NCI-H2081 treated with DMSO at 0.1 percent for 48 hours (cell line): ENCODE measurements at places on chromosomes 1 and 21.

DNA sequence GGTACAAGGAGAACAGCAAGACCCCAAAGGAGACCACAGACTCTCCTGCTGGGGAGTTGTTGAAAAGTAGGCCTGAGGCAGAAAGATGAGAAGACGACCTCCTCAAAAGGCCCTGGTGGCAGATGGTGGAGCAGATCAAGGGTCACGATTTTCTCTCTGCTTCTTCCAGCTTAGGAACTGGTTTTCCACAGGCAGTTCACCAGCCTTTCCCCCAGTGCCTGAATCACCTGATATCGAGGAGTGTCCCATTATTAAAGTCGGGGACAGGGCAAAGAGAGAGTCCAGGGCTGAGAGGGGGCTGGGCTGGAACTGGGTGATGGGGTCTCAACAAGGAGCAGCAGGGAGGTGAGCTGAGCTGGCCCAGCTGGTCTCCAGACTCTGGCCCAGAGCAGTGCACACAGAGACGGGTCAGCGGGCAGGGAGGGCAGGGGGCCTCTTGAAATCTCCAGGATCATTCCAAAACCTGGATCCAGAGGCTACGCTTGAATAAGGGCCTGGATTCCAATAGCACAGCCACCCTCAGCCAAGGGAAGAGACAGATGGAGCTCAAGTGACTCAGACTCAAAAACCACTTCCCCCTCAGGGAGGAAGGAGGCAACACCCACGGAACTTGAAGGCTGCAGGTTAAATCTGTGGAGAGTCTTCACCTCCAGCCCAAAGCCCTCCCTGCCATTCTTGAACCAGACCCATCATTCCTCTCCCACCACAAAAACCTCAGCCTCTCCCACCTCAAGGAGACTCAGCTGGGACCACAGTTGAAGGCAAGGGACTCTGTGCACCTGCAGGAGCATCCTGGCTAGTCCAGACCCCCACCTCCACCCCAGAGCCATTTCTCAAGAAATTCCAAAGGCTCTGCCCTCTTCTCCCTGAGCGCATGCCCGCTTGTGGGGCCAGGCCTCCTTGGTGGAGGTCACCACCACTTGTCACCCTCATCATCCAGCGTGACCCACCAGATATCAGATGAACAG lies at the start of gene S100A5:
Gene S100A5, minus strand, starts transcription at position 541 of the 968 bp plus-strand sequence. CDS start 743 bp downstream, outside the sequence.
- DNase-seq, result no peak

DNA sequence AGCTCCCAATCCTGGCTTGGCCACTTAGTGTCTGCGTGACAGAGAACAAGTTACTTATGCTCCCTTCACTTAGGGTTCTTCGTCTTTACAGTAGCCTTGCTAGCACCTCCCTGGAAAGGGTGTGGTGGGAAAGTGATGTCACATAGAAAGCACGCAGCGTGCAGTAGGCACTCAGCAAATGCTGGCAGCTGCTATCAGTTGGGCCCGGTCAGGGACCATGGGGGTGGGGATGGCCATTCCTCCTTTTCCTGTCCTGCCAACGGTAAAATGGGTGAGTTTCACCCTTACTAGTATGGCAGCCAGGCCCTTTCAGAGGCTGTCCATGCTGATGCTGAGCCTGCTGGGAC lies 6.2 kb upstream of the KCNA10 start:
- DNase-seq, result no peak

DNA sequence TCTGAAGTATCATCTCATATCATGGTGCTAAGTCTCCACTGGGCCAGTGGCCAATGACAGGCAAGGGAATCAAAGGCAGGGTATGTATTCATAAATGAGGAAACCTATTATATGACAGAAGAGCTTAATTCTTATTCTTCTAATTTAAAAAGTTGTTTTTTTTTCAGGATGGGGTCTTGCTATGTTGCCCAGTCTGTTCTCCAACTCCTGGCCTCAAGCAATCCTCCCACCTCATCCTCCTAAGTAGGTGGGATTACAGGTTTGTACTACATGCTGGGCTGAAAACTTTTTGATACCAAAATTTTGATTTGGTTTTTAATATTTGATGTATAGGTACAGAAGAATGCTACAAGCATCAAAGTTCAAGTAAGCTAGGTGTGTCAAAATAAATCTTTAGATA lies 35.0 kb downstream of the ATP8B2 start:
- DNase-seq, result no peak

DNA sequence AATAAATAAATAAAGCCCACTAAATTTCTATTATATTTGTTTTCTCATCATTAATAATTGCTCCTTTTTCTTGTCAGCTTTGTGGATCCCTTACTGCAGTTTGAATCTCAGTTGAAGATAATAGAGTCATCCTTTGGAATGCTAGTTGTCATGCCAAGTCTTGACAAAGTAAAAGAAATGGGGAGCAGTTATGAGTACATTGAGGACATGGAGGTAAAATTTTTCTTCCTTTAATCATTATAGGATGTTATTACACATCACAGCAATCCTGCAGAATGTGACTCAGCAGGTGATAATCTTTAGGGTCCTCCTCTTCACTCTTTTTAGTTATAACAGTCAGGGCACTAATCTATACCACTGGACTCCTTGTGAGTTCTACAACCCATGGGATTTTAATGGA lies 24.1 kb downstream of the MROH9 start:
- no peak for DNase-seq

GRCh38 chr21:38166173-38166535 lies 90.6 kb upstream of the KCNJ15 start:
- DNase-seq, result no peak

DNA sequence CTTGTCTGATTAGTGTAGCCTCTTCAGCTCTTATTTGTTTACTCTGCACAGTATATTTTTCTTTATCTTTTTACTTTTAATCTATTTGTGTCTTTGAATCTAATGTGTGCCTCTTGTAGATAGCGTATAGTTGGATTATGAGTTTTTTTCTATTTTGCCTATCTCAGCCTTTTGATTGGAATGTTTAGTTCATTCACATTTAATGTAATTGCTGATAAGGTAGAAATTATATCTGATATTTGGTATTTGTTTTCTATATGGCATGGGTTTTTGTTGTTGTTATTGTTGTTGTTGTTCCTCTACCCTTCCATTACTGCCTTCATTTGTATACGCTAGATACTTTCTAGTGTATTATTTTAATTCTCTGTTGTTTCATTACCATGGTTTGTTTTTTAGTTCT lies 131.7 kb upstream of the GRIK3 start:
- DNase-seq, result no peak

GRCh38 chr1:165717918-165718515 lies 19.7 kb upstream of the ALDH9A1 start:
- DNase-seq, result no peak

GRCh38 chr1:239952348-239953308 lies 139.1 kb upstream of the FMN2 start:
- DNase-seq, result no peak

- no peak for DNase-seq
Measured at GRCh38 chr21:36705679-36706481, 7.0 kb downstream of the SIM2 start.

DNA sequence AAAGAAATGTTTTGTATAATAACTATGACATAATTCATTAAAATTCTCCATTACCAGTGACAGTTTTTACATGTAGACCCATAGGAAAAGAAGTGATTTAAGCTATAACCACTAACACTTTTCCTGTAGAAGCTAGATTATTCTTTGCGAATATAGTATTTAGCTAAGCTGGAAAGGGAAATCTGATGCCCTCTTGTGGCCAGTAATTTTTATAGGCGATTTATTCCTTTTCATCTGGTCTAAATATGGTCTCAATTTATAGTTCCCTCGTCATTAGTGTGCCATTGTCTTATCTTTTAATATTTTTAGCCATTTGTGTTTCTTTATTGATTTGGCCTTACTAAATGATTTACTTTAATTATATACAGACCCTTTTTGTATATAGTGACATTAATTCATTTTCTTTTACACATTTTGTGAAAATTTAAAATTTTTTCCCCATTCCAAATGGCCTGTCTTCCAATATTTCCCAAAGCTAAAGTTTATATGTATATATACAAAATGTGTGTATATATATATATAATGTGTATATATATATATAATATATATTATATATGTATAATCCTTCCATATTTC lies 26.7 kb downstream of the BTG3 start:
- no peak for DNase-seq

DNA sequence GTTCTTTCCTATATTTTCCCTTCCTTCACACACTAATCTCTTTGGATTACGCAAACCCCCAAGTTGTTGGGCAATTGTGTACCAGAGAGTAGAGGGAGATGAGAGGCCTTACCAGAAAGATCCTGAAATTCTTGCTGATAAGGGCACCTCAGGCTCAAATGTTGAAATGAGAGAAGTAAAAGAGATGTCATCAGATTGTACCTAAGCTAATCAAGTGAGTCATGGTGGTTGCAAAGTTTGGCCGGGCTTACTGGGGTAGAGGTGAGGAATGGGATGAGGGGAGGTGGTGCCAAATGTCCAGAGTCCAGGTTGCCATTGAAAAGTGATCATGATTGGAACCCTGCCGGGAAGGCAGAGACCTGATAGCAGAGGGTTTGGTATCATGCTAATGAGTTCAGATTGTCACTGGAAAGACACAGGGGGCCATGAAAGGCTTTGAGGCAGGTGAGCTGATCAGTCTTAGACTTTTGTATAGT lies 43.1 kb downstream of the OPTC start:
- no peak for DNase-seq

GRCh38 chr1:177471244-177471643 lies 300.5 kb downstream of the BRINP2 start:
- no peak for DNase-seq

DNA sequence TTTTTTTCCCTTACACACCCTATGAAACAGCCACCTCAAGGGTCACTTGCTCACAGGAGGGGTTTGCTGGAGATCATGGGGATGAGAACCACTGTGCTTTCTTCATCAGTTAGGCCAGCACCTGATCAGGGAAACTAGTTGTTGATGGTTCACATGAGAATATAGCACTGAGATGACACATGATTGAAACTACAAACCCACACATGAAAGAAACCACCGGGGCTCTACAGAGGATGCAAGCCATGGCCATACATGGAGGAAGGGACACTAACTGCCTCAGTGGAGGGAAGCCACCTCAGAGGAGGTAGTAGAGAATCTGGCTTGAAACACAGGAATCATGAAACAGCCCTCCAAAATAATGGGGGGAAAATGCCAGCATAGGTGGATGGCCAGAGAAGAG lies 63.2 kb downstream of the PRKAB2 start:
- DNase-seq, result no peak

- no peak for DNase-seq
Measured at GRCh38 chr1:230403442-230403841, 22.7 kb downstream of the PGBD5 start.

GRCh38 chr1:229922249-229922648 lies 144.8 kb upstream of the GALNT2 start:
- no peak for DNase-seq

- DNase-seq, result peak; percentile 53
Measured at GRCh38 chr21:39885119-39885848, 18.0 kb downstream of the PCP4 start.
